Neuronal stem cell (in vitro differentiated cells): ENCODE measurements at places on chromosomes 5 and 9.

DNA sequence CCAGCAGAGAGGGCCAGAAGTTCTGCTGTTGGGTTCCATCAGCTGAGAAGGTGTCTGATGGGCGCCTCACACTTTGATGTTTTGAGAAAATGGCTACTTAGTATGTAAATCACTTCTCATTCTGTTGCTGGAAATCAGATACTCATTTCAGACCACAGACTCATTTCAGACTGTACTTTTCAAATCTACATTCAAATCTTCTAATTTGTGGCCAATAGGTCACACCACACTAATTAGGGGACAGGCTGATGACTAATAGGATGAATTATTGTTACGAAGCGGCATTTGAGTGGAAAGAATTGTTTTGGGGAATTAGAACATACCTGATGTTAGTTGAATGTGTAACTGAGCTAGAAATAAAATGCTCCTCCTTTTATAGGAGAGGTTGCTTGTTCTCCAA, 13.2 kb downstream of the MTAP start:
- no peak for DNase-seq

- DNase-seq: no peak
Observed at GRCh38 chr5:77250021-77250420, 39.5 kb downstream of the PDE8B start.

GRCh38 chr5:13591621-13592020, 352.9 kb downstream of the DNAH5 start:
- no peak for DNase-seq

GRCh38 chr9:99970481-99970880, 64.0 kb downstream of the STX17 start:
- no peak for DNase-seq

GRCh38 chr9:33651125-33651524, 127.1 kb downstream of the ANKRD18B start:
- no peak for DNase-seq

- DNase-seq: no peak
Observed at GRCh38 chr5:94276751-94277150, 341.7 kb downstream of the KIAA0825 start.

GRCh38 chr5:143119881-143120341, 283.6 kb downstream of the NR3C1 start:
- no peak for DNase-seq

GRCh38 chr9:105503881-105504280, 54.0 kb upstream of the FKTN start:
- no peak for DNase-seq

- no peak for DNase-seq
Observed at GRCh38 chr5:62333250-62333794, 27.3 kb downstream of the KIF2A start.

- no peak for DNase-seq
Observed at GRCh38 chr5:38473008-38473407, 83.4 kb downstream of the LIFR start.

DNA sequence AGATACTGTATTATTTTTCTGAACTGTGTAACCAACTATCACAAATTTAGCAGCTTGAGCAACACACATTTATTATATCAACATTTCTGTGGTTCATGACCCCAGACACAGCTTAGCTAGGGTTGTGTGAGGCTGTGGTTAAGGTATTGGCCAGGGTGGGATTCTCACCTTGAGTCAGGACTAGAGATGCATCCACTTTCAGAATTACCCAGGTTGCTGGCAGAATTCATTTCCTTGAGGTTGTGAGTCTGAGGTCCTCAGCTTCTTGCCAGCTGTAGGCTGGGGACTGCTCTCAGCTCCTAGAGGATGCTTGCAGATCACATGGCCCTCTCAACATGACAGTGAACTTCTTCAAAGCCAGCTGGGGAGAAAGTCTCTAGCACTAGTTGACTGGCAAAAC, 122.5 kb upstream of the RASGRF2 start:
- no peak for DNase-seq

DNA sequence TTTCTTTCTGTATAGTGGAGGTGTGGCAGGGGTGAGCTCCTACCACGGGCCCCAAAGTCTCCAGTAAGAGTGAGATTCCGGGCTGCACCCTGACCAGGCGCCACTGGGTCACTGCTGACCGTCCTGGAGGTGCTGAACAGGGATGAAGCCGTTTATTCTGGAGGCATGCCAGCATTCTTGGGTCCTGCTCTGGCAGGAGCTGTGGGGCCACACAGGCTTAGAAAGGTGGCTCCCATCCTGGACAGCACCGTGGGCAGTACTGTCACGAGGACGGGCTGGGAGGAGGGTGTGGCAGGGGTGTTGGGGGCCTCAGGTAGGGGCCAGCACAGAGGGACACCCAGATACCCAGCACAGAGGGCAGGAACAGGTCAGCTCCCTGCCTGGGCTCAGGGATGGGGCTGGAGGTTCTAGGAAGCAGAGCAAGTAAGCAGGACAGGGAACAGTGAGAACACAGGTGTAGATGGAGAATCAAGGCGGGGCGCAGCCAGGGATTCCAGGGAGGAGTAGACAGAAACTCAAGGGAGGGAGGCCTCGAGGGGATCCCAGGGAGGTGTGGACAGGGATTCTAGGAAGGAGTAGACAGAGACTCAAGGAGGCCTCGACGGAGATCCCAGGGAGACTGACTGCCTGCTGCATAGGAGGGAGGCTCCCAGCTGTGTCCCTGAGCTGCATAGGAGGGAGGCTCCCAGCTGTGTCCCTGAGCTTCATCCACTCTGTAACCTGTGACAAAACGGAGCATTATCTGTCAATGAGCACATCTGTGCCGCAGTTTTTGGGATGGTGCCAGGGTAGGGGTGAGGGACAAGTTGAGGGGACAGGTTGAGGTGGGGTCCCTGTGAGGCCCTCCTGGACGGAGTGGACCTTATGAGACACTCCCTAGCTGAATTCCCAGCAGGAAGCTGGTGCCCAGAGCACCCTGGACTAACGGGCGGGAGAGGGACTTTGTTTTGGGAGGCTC, 1.1 kb upstream of the PLEKHG4B start:
- no peak for DNase-seq
